ENCODE measurements at places on chromosomes 7 and 10.

DNA sequence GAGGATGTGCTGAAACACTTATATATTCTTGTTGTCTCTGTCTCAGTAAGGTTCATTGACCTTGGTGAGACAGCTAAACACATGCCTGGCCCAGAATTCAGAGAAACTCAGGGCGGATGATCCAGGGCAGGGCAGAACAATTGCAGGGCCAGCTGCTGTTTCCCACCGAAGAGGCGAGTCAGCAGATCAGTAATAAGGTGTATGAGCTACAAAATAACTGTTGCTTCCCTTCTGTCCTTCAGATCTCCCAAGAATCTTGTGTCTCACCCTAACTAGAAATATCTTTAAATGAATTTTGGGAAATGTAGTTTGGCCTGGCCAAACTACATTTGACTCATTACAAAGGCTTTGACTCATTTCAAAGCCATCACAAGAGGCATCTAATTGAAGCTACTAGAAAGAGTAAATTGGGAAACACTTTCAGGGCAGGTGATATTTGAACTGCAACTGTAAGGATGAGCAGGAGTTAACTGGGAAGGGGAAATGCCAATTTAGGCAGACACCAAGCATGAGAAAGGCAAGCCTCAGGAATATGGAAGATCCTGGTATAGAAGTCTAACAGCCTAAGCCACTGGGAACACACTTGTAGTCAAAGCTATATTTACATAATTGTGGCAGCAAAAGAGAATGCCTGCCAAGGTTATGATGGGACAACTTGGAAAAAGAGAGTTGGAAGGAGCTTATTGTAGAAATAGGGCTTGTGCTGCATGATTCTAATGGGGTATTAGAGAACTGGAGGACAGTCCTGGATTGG lies 24.5 kb upstream of the CELF2 start:
- no peak for DNase-seq

DNA sequence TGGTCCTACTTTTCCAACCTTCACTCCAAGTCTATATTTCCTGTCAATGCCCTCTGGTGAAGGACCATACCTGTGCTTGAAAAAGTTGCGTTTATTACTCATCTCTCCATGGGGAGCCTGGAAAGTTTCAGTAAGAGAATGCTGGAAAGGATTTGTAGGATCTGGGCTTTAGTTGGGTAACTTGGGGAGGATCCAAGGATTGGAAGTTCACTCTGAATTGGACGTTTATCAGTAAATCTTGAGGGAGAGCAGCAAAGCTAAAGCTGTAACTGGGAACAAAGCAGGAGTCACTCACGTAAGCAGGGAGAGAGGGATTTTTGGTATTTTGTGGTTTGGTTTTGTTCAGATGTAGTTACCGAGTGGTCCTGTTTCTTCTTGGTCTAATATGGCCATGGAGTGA lies 51.4 kb upstream of the NPVF start:
- no peak for DNase-seq

DNA sequence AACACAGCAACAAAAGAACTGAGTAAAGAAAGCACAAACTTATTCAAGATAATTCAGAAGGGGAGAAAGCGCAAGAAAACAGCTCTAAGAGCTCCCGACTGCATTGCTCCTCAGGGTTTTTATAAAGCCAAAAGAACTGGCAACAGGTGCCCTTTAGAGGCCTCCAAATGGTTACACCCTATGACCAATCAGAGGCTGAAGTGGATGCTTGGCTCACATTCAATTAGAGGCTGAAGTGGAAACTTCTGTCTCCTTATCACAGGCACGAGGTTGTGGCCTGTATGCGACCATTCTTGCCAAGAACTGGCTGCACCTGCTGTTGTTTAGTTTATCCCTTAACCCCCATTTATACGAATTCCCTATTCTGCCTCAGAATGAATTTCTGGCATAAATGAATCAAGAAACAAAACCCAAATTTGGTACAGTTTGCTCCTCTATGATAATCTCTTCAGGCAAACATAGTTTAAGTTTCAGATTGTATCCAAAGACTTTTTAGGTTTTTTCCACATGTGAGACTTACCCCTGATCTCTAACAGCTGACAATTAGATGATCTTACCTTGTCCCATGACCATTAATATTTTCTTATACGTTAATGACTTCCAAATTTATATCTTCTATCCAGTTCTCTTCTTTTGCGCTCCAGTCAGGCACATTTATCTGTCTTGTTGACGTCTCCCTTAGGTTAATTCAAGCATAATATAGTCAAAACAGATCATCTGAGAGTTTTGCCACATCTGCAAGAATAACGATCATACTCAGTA lies 504.8 kb downstream of the NXPH1 start:
- DNase-seq, result no peak

- DNase-seq, result no peak
Observed at GRCh38 chr10:11643039-11643438, 31.6 kb upstream of the USP6NL start.

DNA sequence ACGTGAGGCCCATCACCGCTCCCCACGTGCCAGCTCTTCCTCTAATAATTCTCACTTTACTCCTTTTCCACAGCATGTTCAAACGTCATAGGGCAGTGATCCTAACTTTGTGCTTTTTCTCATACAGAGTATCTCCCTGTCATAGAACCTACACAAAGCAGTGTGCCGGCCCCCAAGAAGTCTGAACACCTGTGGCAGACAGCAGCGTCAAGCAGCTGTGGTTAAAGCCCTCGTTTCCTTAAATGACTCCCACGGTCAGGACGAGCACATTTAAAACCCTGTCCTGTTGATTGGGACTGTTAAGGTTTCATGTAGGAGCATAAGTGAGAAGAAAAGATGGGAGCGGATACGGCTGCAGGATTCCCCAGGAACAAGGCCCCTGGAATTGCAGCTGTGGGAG lies 267.2 kb downstream of the DIP2C start:
- DNase-seq, result no peak

GRCh38 chr7:116553168-116553964 lies 28.5 kb downstream of the CAV1 start:
- no peak for DNase-seq

GRCh38 chr7:116139807-116140206 lies 70.5 kb upstream of the TES start:
- DNase-seq, result no peak

DNA sequence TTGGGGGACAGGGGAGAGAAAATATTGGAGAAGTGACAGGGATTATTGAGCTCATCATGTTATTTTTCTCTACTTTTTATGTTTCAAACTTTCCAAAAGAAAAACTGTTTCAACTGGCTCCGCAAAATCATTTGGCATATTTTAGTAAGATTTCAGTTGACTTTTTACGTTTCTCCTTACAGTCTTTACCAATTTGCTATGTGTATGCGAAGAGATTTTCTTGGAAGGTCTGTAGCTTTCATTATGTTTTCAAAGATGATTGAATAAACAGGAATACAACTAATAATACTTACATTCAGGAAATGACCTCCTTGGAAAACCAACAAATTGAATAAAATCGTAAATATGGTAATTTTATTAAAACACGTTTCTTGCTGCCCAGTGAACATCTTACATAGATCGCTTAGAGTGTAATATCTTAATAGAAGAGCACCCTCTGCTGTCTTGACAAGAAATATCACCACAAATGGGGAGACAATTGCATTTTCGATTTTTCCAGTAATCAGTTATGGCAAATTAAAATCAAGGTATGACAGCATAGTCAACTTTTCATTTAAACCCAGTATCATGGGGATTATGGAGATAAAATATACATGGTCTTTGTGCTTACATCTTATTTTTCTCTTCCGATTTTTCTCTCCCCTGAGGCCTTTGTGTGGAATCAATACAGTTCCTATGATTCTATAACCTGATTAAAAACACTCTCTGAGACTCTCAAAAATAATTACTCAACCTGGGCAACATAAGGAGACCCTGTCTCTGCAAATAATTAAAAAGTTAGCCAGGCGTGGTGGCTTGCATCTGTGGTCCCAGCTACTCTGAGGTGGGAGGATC lies 43.1 kb downstream of the MBL2 start:
- peak; percentile 63 for DNase-seq

GRCh38 chr10:33395201-33395600 lies 60.7 kb upstream of the NRP1 start:
- DNase-seq, result no peak

DNA sequence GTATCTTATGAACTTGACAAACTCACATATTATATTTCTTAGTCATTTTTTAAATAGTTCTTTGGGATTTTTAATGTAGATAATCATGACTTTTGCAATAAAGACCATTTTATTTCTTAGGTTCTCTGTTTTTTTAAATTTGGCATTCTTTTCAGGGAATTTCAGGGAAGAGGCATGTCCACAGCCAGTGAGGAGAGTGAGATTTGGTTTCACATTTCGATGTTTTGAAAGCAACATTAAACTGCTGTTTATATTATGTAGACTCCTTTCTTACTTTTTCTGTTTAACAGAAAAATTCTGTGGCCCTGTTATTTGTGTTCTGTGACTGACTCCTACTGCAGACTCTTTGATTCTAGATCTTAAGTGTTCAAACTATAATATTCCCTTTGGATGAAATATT lies 153.7 kb downstream of the FAM107B start:
- DNase-seq, result no peak

GRCh38 chr7:32037650-32038198 lies 32.5 kb downstream of the PDE1C start:
- no peak for DNase-seq

DNA sequence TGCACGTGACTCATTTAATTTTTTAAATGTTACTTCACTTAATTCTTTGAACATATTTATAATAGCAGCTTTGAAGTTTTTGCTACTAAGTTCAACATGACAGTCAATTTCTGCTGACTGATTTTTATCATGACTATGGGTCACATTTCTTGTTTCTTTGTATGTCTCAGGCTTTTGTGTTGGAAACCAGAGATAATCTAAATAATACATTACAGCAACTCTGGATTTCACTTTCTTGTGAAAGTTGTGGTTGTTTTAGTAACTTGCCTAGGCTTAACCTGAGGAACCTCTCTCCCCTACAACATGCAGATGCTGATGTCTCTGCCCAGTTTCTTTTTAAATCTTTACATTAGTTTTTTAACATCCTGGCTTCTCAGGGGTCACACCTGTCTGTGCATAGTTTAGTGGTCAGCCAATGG lies 180.8 kb downstream of the CCDC71L start:
- DNase-seq, result no peak

GRCh38 chr10:115860182-115861107 lies 412.6 kb downstream of the GFRA1 start:
- DNase-seq, result no peak

GRCh38 chr7:94245500-94245899 lies 149.2 kb upstream of the COL1A2 start:
- no peak for DNase-seq

- no peak for DNase-seq
Observed at GRCh38 chr10:7258948-7259523, 151.8 kb downstream of the SFMBT2 start.

DNA sequence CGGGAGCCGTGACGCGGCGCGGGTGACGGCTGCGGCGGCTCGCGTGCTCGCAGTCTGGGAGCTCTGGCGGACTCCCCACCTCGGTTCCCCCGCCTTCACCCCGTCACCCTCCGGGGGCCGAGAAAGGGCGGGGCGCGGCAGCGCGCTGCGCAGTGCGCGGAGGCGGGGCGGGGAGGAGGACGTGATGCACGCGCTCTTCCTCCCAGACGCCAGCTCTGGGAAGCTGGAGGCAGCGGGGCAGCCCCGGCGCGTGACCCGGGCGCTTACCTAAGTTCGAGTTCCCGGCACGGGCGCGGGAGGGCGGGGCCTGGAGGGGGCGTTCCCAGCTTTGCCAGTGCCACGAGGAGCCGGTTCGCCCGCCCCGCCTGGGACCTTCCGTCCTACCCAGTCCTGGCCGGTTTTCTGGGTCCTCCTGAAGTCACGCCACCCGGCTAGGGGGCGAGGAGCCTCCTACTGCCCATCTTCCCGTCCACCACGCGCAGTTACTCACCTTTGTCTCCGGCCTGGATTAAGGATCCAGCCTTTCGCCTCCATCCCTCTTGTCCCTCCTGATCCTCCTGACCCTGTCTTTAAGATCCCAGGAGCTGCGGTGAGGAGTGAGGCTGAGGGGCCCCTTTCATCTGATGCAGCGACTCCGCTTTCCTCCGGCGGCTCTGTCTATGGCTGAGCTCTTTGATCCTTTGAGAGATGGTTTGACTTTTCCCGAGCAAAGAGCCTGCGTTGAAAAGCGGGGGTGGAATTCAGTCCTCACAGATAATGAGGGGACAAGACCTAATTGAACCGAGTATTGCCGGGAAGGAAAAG lies 470 bp upstream of the NAMPT start:
- peak; percentile 100 for DNase-seq

DNA sequence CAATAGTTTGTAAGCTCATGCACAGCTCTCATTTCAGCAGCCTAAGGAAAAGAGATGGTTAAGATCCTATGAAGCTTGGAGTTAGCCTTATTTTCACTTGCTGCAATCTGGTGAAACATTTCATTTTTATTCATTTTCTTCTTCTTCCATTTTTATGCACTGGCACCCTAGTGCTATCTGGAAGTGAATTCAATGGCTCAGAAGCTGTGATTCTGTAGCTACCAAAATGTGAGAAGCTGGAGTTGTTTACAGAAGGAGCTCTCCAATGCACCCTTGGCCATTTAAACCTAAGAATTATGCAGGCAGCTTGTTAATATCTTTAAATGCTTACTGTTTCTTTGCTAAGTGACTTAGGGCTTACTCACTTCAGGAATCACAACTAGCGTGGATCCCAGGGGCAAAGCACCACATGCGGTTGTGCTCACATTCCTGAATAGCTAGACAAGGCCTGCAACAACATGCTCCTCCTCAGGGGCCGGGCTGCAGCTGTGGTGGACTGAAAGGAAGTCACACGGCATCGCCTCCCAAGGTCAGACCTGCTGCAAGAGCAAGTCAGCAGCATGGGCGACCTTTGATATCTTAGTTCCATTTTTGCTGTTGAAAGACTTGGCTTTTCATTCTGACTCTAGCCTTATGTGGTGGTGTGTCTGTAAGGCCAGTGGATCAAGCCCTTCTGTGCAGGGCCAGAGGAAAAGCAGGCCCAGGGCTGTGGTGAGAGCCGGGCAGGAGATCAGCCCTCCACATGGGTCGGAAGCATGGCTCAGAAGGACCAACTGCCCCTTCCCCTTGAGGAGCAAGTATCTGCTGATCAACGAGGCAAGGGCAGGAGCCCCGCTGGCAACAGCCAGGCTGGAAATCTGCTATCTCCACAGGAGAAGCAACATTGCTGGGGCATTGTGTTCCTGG lies 91.9 kb upstream of the MBL2 start:
- DNase-seq, result peak; percentile 92
